ENCODE measurements at places on chromosomes 12 and 14.

DNA sequence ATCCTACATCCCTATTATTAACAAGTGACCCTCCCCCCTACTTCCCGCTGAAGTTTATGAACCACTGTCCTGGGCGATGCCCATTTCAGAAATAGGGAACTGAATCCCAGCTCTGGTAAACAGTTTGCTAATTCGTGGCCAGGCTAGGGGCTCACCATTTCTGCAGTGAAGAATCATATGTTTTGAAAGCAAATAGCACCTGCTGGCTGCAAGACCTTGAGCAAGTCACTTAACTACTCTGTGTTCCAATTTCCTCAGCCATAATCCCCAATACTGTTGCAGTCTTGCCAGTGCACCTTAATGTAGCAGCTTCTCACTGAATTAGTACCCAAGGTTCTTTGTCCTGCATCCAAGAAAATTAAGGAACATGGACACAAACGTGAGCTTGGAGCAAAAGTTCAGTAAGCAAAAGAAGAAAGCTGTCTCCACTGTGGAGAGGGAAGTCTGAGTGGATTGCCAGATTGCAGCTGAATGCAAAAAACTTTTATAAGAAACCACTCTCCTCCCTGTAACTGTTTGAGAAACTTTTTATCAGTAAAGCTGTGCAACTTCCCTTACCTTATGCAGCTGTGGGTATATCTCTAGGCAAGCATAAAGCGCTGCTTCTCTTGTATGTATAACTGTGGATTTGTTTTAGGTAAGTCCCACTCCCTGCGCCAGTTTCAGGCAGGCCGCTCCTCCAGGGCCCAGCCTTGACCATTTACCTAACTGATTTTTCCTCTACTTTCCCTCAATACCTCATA lies 824 bp downstream of the OAS1 start:
- no peak for DNase-seq

GRCh38 chr12:4027412-4027811 lies 154.2 kb upstream of the PARP11 start:
- no peak for DNase-seq

GRCh38 chr14:68399971-68400370 lies 392.9 kb downstream of the ZFP36L1 start:
- DNase-seq = no peak

- peak; percentile 98 for DNase-seq
Measured at GRCh38 chr14:99035712-99036610, 236.0 kb downstream of the BCL11B start.

- no peak for DNase-seq
Measured at GRCh38 chr12:85356596-85357385, 76.8 kb downstream of the ALX1 start.

DNA sequence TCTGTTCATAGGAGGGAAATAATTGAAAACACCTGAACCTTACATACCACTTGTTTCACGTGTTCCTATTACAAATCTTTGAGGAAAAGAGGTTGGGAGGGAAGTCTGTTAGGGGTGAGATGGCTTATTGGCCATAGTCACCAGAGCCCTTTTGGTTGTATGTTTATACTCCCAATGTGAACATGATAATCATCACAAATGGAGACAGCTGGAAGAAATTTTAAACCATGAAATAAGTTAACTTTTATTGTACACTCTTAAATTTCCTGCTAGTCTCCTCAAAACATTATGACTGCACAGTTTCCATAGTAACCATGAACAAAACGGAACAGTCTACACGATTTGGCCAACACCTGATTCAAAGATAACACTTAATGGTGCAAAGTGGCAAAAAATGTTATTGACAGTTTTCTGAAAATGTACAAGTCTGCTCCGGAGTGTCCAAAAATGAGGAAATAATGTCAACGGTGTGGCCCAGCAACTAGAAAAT lies 56.9 kb downstream of the LMNTD1 start:
- peak; percentile 82 for DNase-seq

DNA sequence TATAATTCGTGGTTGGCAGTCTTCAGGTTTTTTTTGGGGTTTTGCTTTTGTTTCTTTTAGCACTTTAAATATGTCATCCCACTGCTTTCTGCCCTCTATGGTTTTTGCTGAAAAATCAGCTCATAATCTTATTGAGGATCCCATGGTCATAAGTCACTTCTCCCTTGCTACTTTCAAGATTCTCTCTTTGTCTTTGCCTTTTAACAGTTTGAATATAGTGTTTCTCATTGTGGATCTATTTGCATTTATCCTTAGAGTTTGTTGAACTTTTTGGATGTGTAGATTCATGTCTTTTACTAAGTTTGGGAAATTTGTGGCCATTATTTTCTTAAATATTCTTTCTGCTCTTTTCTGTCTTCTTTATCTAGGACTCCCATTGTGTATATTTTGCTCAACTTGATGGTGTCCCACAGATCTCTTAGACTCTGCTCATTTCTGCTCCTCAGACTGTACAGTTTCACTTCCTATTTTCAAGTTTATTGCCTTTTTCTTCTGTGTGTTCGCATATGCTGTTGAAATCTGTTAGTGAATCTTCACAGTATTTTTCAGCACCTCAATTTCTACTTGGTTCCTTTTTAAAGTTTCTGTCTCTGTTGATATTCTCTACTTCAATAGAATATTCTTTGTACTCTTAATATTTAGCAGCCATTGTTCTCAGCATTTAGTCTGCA lies 70.8 kb downstream of the WNK1 start:
- DNase-seq = no peak

GRCh38 chr12:128078301-128078971 lies 188.5 kb upstream of the TMEM132C start:
- DNase-seq = peak; percentile 87

Data from fibroblast of skin of abdomen (primary cell).